ENCODE measurements at places on chromosomes 7 and 10.

DNA sequence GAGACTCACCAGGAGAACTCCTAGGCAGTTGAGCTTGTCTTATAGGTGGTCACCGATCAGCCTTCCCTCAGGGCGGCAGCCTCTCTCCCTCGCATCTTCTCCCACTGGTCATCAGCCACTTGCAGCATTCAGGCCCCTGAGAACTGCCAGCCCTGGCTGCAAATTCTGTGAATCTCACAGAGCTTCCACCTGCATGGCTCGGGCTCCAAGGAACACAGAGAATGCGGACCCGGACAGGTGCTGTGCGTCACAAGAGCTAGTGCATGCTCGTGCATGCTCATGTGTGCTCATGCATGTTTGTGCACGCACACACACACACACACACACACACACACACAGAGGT lies 176.9 kb downstream of the ARHGAP12 start:
- no peak for DNase-seq

GRCh38 chr10:15782851-15783250 lies 63.1 kb upstream of the ITGA8 start:
- no peak for DNase-seq

DNA sequence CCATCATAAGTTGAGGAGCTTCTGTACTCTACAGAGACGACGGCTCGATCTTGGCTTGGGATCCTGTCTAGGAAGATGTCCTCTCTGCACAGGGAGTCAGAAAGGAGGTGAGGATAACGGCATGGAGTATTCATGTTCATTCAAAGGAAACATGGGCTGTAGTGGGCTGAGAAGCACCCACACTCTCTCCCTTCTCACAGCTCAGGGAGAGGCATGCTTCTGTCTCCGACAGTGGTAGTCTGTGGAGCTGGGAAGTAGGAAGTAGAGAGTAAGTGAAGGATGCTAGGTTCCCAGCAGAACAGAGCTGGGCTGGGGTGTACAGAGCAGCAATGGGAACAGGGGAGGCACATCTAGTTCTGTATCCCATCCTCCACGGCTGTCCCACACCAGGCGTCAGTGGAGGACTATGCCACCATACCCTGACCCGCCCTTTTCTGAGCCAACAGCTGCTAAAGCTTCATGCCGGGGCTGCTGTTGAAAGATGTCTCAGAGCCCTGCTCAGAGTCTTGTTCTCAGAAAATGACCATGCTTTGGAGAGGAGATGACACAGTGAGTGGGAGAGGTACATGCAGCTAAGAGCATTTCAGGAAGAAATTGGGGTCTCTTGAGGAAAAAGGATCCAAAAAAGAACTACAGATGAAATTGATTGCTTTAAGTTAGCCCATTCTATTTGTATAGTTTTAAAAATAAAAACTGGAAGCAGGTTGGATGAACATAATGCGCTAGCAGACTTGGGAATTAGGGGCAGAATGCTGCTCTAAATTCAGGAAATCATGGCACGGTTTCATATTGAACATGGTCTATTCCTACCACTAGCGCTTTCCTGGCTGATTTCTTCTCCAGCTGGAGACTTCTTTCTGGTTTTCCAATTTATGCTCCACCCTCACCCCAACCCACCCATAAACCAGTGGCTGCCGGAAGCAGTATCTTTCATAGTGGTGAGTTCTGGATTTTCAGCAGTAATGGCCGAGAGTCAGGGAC lies 138.6 kb downstream of the CHN2 start:
- DNase-seq: no peak

GRCh38 chr10:85611746-85612377 lies 754.7 kb downstream of the GRID1 start:
- no peak for DNase-seq

- DNase-seq: no peak
These were observed 88.2 kb upstream of the IMMP2L start for GRCh38 chr7:111650456-111650999.

- DNase-seq: no peak
These were observed 2.9 kb downstream of the SVOPL start for GRCh38 chr7:138698281-138698680.

GRCh38 chr10:128869101-128869749 lies 597.8 kb upstream of the MGMT start:
- DNase-seq: no peak

DNA sequence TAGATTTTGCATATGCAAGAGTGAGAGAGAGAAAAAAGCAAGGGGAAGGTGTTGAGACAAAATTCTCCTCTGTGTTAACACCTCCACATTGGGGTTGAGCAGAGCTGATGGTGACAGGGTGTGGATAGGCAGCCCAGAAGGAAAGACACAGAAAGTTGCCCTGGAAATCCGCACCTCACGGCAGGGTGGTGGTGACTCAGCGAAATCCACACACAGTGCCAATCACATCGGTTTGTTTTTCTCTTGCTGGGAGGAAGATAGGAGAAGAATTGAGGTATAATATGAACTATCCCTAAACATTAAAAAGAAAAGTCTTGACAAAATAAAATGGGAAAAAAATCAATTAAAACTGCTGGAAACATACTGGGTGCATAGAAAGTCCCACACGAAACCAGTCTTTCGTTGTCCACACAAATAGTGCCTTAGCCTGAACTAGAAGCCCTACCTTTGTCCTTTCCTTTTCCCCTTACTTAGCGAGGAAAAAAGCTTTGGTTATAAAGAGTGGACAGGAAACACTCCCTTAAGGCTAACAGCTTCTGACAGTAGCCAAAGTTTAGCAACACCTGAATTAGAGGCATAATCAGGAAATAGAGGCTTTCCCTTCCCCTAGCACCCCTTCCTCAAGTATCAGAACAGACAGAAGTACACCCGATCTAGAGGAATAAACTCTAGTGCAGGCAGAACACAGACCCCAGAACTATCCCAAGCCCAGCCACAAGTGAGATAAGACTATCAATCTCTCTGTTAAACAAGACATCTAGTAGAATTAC lies 39.2 kb upstream of the DNAJC1 start:
- no peak for DNase-seq

DNA sequence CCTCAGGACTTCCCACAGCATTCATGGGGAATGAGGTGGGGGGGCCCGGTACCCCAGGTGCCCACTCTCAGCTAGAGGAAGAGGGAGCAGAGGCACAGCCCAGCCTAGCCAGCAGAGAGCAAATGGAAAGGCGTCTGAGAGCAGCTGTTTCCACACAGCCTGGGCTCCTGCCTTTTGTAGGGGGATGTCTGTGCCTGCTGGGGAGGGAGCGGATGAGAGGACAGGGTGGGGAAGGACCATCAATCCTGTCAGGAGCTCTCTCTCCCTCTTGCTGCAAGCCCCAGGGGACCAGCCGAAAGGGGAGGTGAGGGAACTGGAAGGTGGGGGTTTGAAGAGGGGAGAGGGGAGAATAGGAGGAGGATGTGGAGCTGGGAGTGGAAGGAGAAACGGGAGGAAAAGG lies at the start of gene PKD2L1:
PKD2L1 (minus strand) TSS at position 150 of the 400 bp plus-strand sequence; CDS start at position 25, 125 bp downstream.
- no peak for DNase-seq

- DNase-seq: no peak
These were observed 4.0 kb upstream of the LEP start for GRCh38 chr7:128236924-128237586.

DNA sequence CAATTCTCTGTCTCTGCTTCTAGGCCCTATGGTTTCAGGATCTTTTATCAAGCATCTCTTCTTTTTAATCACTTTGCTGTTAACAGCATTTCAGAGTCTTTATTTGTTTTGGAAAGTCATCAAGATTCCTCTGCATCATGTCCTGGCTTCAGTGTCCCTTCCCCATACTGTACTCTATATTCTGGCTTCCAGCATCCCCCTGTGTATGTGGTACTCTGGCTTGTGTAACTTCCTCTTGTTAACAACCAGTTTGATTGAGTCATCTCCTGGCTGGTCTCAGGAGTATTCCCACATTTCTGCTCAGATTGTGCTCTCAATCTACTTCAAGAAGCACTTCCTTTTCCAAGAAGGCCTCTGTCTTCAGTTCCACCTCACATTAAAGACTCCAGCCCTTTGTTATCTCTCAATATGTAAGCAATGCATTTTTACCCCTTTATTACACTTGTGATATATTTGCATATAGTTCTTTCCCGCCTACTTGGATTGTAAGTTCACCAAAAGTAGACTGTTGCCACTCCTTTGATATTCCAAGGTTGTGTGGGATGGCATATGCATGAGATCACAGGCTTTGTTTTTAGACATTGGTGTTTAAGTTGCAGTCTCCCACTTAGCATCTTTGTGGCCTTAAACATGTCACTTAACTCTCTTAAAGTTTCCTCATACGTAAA lies 15.1 kb upstream of the ATE1 start:
- no peak for DNase-seq

- no peak for DNase-seq
These were observed 226.9 kb downstream of the ABCA13 start for GRCh38 chr7:48398191-48398590.

DNA sequence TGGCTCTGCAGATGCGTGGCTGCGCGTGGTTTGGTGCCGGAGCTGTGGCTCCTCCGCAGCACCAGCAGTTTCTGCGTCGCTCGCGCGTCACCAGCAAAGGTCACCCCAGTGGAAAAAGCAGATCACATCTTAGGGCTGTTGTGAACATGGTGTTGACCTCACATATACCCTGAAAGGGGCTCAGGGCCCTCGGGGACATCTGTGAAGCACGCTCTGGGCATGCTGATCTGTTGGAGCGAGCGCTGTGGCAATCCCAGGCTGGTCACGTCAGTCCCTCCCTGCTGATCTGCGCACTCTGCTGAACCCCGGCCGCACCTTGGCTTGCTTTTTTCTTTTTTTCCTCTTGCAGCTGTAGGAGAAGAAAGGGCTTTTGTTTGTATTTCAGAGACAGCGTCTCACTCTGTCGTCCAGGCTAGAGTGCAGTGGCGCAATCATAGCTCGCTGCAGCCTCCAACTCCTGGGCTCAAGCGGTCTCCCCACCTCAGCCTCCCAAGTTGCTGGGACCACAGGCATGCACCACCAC lies 33.3 kb upstream of the AP5Z1 start:
- DNase-seq: no peak

GRCh38 chr10:71440506-71441035 lies 43.9 kb downstream of the CDH23 start:
- DNase-seq: no peak

DNA sequence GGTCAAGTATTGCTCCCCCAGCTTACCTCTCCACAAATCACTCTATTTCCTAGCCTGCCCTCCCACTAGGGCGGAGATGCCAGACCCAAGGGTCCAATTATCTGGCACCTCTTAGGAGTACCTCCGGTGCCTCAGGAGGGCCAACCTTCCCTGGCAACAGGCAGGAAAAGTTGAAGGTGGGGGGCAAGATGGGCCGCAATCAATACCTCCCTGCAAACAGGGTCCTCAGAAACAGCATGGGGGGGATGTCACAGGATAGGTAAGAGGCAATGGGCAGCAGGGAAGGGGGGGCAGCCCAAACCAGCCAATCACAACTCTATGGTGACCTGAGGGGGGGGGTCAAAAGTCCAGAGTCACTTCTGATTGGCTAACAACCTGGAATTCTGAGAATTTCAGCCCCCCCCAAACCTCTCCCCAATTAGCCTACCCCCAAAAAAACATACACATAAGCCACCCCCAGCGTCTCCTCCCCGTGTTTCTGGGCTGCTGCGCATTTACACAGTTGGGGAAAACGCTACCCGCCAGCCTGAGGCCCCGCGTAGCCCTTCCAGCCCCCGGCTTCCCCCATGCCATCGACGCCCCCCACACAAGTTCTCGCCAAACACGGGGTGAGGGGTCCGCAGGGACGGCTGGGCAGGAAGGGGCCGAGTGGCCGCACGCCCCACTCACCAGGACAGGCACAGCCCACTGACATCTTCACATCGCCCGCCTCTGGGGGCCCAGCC lies 589 bp downstream of the LDB1 start:
- DNase-seq: peak; percentile 62

DNA sequence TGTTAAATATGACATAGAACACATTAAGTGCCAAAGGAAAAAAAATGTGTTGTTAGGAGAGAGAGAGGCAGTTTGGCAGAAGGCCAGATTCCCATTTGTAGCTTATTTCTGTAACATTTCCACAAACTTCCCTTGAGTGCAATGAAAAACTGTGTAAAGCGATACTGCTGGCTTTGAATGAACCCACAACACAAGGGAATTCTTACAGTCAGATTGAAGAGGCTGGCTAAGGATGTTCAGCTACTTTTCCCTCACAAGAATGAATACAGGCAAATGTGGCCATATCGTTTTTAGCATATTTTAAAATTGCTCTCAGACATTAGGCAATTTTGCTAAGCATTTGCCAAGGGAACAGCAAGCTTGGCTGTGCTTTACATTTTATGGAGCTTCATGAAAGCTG lies 614.1 kb upstream of the FZD8 start:
- no peak for DNase-seq
